ENCODE measurements at places on chromosomes 12 and 14.

- DNase-seq = no peak
Observed at GRCh38 chr12:8636581-8636980, 23.9 kb upstream of the AICDA start.

DNA sequence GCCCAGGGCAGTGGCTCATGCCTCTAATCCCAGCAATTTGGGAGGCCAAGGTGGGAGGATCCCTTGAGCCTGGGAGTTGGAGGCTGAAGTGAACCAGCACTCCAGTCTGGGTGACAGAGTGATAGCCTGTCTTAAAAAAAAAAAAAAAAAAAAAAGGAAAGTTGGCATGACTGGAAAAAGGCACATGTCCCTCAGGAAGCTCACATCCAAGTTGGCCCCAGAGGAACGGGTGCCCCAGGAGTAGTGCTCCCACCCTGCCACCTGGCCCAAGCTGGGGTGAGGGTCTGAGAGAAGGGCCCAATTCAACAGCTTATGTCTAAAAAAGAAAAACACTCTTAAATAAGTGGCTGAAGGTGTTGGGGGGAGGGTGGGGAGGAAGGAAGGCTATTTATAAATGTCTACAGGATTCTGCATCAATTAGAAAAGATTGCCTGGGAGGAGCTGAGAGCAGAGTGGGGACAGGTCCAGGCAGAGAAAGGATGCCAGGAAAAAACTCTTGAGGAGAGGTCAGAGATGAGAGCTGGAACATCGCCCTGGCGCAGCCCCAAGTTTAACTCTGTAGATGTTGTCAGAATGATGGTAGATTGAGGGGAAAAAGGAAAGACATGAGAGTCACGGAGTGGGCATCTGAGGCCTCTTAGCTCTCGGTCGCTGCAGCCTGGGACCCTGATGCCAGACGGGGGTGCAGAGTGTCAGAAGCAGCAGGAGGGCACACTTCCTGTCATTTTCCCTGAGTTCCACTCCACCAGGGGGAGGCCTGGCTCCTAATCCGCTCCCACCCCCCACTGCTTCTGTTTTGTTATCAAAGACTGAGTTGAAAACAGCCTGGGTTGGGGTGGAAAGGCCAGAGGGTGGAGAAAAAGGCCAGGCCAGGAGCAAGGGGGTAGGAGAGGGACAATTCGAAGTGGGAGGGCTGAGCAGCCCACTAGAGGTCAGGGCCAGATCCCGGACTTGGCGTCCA is 7.3 kb downstream of the SPRYD3 start:
- DNase-seq = no peak

- no peak for DNase-seq
Observed at GRCh38 chr14:99909513-99910064, 116.4 kb downstream of the EML1 start.

GRCh38 chr12:20946732-20947131 is 136.2 kb downstream of the SLCO1B3 start:
- no peak for DNase-seq

- DNase-seq = no peak
Observed at GRCh38 chr14:71448431-71449315, 483.6 kb upstream of the RGS6 start.

DNA sequence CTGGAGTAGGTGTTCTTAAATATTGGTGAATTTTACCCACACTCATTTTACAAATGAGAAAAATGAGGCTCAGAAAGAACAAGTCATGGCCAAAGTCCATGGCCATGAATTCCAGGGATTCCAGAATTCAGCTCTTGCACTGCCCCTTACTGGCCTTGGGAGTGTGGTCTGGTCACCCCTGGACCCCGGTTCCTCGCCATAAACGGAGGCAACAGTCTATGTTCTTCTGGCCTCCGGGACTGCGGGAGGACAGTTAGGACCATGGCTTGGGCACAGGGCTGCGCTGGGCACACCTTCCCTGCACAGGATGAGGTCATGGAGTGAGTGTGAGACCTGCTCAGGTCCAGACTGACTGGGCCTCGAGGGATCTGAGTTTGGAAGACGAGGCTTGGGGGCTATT is 6.9 kb downstream of the CCDC197 start:
- DNase-seq = no peak

DNA sequence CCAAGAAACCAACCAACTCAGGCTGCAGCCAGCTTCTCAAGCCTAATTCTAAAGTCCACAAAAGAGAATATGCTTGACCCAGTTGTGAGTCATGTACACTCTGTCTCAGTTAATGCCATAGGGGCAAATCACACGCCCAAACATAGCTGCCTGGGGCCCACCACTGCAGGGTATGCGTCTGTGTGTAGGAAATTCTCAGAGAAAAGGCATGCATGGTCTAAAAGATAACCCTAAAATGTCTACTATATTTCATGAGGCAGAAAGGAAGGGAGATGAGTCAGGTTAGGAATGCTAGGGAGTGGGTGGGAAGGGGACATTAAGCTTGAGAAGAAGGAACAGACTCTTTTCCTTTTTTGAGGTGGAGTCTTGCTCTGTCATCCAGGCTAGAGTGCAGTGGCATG is 22.3 kb upstream of the SPTLC2 start:
- DNase-seq = no peak

DNA sequence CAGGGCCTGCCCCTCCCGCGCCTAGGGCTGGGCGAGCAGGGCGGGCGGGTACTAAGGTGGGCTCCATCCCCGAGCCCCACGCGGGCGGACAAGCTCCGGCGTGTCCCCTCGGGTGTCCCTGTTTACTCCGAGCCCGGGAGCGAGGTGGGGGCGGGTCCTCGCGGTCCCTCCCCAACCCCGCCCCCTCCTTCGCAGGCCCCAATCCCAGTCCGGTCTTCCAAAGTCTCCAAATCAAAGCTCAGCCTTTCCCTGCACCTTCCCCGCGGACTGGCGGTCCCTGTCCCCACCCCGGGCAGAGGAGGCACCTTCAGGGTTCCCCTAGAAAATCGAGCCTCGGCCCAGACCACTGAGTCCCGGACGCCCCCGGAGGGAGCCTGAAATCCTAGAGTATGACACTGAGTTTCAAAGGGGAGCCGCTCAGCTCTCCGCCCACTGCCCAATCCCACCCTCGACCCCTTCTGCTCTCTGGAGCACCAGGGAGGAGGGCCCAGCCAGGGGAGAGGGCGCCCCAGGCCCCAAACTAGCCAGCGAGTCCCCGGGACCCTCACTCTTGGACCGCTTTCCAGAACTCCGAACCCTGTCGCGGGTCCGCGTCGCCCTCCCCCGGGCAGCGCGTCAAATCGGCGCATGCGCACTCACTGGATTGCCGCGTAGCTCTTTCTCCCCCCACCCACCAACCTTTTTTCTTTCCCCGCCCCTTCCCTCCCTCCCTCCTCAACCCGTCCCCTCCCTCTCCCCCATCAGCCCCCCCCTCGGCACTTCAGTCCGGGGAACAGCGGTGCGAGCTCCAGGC is at the start of gene LRP1:
Gene LRP1, plus strand, starts transcription at position 758 of the 793 bp plus-strand sequence. CDS start 482 bp downstream, outside the sequence.
- peak; percentile 69 for DNase-seq

GRCh38 chr12:92511786-92512185 is 191.0 kb upstream of the PLEKHG7 start:
- DNase-seq = no peak

DNA sequence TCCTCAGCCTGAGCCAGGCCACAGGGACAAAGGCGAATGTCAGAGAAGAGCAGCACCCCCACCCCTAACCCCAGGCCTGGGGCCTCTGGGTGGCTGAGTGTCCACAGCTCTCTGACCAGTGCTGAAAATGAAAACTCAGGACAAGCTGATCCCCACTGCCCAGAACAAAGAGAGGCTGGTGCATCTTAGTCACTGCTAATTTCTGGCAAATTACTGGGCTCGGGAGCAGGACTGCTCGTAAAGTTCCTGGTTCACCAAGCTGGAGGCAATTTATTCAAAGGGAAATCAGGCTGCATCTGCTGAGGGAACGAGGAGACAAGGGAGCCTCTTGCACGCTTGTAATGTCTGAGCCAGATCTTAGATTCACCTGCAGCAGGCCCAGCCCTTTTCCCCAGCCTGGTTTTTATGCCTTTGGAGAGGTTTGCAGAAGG is 43.2 kb downstream of the CALM1 start:
- DNase-seq = no peak

DNA sequence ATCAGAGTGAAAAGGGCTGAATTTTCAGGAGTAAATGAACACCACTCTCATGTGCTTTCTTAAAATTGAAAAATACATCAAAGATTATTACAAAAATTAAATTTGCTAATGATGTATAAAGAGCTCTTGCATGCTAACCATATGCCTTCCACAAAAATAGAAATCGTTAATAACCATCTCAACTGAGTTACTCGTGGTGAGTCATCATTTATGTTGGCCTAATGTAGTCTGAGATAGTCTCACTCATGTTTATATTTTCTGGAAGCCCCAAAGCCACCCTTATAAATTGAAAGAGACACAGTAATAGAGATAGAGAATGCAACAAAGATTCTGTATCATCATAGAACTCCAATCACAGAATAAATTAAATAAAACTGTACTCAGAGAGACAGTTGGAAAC is 131.2 kb downstream of the KCNH5 start:
- no peak for DNase-seq

- no peak for DNase-seq
Observed at GRCh38 chr14:36556811-36557433, 25.5 kb downstream of the NKX2-8 start.

DNA sequence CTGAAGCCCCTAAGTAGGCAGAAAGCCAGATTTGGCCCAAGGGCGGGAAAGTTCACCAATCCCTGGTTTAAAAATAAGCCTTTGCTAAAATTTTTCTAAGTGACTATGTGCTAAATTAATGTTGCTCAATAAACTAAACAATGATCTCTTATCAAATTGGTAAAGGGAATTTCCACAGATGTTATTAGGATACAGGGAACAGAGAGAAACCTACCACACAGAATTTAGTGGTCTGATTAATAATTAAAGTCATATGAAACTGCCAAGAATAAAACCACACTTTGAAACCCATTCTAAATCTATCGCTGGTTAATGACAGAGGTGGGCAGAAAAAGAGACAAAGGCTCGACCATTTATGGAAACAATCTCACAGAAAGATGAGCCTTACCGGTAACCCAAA is 22.0 kb downstream of the ANAPC5 start:
- no peak for DNase-seq

DNA sequence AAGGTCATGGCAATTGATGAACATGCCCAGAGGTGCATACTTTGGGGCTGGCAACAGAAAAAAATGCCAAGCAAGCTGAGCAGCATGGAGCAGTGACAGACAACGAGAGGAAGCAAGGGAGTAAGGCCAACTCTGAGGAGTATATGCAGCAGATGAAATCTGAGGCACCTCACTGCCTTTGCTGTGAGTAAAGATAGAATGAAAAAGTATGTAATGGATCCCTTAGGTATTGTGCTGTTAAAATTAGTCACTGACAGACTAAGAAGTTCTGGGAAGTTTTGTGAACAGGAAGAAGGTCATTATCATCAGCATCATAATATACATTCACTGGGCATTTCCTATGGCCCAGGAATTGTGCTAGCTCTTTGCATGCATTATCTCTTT is 269.9 kb downstream of the DUSP6 start:
- no peak for DNase-seq

GRCh38 chr12:4032924-4033615 is 159.9 kb upstream of the PARP11 start:
- no peak for DNase-seq

- DNase-seq = peak; percentile 20
Observed at GRCh38 chr12:124862768-124863415, 772 bp downstream of the SCARB1 start.

DNA sequence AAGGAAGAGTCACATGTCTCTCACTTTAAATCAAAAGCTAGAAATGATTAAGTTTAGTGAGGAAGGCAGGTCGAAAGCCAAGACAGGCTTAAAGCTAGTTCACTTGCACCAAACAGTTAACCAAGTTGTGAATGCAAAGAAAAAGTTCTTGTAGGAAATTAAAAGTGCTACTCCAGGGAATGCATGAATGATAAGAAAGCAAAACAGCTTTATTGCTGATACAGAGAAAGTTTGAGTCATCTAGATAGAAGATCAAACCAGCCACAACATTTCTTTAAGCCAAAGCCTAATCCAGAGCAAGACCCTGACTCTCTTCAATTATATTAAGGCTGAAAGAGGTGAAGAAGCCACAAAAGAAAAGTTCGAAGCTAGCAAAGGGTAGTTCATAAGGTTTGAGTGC is 193.6 kb downstream of the MSRB3 start:
- DNase-seq = no peak

DNA sequence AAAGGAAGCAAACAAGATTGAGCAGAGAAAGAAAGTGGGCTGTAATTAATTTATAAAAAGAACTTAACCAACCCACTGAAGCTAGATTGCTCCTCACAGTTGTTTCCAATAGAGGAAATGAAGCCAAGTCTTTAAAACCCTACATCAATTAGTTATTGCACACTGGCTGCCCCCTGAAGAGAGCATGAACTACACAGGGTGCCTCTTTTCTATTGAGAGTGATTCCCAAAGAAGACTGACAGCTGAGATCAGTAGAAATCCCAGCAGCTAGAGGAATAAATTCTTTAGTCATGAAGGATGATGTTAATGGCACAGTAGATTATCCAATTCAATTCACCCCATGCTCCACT is 8.6 kb upstream of the USP15 start:
- DNase-seq = no peak

- DNase-seq = no peak
Observed at GRCh38 chr12:41367726-41368405, 179.7 kb downstream of the PDZRN4 start.

- DNase-seq = no peak
Observed at GRCh38 chr12:124075841-124076240, 102.8 kb downstream of the ZNF664 start.

- DNase-seq = no peak
Observed at GRCh38 chr12:2338991-2339431, 286.2 kb downstream of the CACNA1C start.

DNA sequence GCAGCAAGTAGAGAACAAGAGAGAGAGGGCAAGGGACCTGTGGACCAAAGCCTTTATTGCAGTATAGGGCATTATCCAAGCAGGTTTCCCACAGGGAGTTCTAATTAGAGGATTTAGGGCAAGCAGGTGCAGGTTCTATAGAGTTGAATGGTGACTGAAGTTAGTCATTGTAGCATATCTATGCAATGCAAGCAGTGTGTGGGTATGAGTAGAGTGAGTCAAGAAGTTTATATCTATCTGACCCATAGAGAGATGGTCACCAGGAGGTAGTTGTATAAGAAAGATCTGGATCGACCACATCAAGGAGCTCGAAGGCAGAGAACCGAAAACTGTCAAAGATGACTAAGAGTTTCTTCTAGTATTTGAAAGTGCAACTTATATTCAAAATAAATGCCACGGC is 167.3 kb downstream of the PLCZ1 start:
- no peak for DNase-seq
